Hematopoietic multipotent progenitor cell treated with erythropoietin and hydrocortisone succinate and interleukin-3 and kit ligand, for 15 days (in vitro differentiated cells): ENCODE measurements at places on chromosomes 12 and 14.

GRCh38 chr14:29223947-29224346 is 457.4 kb downstream of the FOXG1 start:
- DNase-seq: no peak

DNA sequence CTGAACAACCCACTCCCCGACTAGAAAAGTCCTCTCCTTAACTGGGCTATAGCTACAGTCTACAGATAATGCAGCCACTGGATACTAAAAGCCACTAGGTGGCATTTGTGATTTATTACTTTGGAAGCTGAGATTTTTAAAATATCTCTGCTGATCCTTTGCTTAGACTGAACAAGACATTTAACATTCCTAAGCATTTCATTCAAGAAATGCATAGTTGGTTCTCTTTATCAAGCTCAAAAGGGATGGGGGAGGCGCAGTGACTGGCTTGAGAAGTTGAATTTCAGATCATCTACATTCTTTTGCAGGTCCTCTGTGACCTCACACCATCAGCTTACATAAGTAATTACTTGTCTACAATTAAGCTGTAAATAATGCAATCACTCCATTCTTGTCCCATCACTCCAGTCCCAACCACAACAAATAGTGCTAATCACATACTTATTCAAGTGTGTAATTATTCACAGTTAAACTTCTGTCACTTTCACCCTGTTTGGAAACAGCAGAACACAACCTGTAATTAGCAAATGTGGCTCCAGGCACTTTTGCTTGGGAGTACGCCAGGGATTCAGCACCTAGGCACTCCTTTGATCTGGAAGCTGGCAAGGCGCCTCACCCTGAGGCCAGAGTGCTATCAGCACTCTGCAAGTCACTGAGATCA is 203.6 kb downstream of the NOVA1 start:
- no peak for DNase-seq

DNA sequence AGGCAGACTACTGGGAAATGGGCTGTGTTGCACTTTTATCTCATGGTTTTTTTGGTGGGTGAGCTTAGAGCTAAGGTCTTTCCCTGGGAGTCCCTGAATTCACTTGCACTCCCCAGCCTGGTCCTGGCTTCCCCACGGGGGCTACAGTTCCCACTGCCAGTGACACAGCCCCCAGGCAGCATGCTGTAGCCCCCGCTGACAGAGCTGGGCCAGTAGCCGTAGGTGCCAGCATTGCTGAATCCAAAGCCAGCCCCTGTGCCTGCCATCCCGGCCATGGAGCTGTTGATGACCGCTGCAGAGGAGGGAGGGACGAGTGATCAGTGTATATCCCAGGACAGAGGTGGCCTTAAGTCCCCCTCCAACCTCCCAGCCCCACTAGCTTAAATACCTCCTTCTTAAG is 6.9 kb upstream of the KRT72 start:
- DNase-seq: no peak

- DNase-seq: no peak
Observed at GRCh38 chr14:101559624-101560533, 1.4 kb upstream of the DIO3 start.

GRCh38 chr14:64645220-64645892 is 58.9 kb upstream of the PLEKHG3 start:
- no peak for DNase-seq

DNA sequence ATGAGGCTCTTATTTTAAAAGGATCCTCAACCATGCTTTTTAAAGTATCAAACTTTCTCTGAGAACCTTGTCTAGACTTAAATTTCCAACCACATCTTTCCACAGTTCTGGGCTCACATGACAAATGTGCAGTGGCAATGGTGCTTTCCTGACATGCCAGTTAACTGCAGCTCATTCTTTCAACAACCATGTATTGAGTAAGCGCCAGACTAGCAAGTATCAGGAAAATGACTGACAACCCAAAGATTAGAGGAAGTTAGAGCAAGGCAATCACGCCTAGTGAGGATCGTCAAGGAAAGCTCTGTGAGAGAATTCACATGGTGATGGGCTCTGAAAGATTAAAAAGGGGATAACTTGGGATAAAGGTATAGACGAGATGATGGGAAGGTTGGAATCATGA is 35.8 kb downstream of the FLVCR2 start:
- DNase-seq: no peak

DNA sequence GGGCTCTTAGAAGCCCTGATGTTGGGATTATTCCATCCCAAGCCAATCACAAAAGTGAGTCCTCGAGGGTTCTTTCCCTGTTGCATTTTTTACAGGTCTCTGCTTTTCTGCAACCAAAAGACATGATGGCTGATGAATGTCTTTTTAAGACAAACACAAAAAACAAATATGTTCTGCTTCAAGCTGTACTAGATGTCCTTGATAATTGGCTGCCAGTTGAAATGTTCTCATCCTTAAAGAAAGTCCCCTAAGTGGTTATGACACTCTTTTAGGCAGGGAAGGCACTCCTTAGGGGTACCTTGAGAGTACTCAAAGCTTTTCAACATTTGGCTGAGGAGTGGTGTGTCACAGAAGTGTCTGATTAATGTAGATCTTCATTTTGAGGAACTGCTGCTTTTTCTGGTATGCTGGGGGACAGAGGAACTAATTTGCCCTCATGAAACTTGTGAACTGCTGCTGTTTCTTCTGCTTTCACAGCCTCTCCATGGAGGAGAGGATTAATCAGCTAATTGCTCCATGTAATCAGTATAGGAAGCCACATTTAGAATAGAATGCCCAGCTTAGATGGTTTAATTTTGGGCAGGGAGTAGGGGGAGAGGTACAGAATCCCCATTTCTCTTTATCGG is 22.8 kb upstream of the IGF1 start:
- no peak for DNase-seq

DNA sequence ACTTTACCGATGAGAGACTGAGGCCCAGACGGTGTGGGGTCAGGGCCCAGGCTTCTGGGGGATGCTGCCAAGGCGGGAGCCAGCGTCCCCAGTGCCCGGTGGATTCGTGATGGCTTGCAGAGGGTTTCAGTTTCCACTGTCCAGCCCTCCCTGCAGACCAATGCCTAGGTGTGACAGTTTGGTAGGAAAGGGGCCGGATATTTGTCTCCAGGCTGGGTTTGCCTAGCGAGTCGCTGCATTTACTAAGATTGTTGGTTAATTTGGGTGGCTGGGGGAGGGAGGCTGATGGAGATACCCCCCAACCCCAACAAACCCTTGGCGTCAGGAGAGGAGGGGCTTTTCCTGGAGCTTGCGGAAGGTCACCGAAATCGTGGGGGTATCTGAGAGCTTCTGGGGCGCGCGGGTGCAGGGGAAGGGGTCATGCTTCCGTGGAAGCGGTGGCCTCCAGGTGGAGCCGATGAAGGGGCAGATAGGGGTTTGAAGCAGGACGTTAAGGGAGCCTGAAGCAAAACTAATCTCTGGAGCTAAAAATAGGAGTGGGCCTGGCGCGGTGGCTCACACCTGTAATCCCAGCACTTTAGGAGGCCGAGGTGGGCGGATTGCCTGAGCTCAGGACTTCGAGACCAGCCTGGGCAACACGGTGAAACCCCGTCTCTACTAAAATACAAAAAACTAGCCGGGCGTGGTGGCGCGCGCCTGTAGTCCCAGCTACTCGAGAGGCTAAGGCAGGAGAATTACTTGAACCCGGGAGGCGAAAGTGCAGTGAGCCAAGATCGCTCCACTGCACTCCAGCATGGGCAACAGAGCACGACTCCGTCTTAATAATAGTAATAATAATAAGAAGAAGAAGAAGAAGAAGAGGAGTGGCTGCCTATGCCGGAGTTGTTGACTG is 1.1 kb upstream of the CDC42BPB start:
- no peak for DNase-seq

DNA sequence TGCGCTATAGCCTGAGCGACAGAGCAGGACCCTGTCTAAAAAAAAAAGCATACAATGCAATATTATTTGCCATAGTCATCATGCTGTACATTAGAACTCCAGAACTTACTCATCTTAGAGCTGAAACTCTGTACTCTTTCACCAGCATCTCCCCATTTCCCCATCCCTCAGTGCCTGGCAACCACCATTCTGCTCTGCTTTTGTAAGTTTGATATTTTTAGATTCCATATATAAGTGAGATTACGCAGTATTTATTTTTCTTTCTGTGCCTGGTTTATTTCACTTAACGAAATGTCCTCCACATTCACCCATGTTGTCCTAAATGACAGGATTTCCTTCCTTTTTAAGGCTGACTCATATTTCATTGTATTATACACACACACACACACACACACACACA is 121.8 kb downstream of the BBS10 start:
- DNase-seq: no peak

GRCh38 chr14:103545915-103546651 is 16.4 kb downstream of the BAG5 start:
- DNase-seq: no peak

- DNase-seq: peak; percentile 92
Observed at GRCh38 chr14:55120571-55121495, 8.2 kb upstream of the LGALS3 start.

DNA sequence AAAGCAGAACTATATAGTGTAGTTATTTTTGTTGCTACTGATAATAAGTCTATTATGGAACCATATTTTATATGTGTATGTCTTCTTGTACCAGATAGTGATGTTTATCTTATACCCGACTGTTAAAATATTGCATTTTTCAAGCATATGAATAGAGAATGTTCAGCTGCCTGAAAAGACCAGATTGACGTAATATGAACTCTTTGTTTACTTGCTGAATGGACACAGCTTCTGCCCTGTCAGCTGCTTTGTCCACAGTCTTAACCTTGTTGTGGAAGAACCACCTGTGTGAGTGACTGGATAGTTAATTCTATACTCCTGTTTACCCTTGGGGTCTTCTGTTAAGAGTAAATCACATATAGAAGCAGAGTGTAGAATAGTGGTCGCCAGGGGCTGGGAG is 109.3 kb downstream of the LGR5 start:
- no peak for DNase-seq

DNA sequence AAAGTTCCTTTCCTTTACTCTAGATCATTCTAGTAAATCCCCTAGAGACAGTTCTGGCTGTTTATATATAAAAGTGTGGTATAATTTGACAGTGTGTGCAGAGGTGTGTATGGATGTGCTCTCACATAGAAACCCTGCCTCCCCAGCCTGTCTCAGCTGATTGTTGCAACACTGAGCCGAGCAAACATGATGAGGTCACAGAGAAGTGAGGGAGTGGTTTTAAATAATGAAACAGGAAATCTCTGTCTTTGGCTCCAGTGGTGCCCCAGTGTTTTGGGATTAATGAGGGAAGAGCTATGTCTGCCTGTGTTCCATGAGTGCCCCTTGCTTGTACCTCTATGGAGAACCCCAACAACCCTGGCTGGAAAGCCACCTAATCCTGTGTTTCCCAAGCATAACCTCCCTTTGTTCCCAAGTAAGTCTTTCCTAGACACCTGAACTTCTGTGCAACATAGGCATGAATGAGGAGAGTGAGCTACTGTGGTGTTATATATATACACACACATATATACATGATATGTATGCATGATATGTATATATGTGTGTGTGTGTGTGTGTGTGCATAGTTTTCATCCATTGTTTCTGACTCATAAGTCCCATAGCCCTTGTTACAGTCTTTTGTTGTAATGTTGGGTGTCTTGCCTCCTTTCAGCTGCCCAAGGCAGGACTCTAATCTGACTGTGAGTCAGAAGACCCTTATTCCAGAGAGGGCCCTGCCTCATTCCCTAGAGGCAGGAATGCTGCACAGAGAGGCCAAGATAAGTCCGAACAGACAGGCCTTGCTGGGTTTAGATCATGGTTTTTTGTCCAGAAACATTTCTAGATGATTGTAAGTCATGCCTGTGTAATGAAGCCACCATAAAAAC is 18.0 kb downstream of the TRAF3 start:
- no peak for DNase-seq

DNA sequence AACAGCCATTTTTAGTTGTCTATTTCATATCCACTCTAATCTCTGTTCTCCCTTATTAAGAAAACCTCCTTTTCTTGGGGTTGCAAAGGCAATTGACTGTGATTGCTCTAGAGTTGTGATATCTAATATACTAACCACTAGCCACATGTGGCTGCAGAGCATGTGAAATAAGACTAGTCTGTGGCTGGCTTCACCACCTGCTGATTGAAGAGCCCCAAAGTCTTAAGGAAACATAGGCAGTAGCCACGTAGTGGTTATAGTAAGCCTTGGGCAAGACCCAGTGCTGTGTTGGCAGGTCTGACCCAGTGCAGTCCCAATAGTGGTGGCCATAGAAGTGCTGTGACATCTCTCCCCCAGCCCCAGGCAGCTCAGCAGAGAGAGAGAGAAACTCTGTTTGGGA is 28.4 kb upstream of the ATP2B1 start:
- no peak for DNase-seq

DNA sequence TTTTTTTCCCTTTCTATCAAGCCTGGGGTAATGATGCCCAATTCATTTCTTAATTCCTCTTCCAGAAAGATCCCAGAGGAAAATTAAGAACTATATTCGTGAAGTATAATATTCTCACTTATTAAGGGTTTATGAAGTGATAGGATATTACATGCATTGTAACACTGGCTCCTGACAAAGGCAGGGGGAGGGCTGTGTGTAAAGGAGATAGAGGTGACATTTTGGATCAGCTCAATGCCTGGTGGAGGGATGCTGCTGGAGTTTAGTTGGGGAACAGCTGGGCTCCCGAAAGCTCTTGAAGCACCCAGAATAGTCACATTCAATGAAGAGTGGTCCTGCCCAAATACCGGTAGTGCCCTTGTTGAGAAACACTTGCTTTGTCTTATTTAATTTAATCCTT is 774 bp downstream of the SERPINA11 start:
- DNase-seq: no peak

GRCh38 chr12:114628199-114628598 is 55.8 kb downstream of the TBX3 start:
- DNase-seq: no peak

DNA sequence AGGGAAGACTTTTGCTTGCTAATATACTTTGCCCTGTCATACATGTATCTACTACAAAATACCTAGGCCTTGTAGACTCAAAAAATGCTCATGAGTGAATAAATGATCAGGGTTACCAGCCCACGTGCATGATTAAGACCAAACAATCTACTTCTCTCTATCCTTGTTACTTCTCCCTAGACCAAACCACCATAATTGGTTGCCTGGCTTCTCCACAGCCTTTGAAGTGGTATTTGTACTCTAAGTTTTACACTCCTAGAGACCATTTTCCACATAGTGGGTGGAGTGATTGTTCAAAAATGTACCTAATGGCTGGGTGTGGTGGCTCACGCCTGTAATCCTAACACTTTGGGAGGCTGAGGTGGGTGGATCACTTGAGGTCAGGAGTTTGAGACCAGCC is 14.1 kb upstream of the RPS6KL1 start:
- DNase-seq: no peak

- DNase-seq: no peak
Observed at GRCh38 chr12:13104409-13104808, 942 bp upstream of the GSG1 start.

DNA sequence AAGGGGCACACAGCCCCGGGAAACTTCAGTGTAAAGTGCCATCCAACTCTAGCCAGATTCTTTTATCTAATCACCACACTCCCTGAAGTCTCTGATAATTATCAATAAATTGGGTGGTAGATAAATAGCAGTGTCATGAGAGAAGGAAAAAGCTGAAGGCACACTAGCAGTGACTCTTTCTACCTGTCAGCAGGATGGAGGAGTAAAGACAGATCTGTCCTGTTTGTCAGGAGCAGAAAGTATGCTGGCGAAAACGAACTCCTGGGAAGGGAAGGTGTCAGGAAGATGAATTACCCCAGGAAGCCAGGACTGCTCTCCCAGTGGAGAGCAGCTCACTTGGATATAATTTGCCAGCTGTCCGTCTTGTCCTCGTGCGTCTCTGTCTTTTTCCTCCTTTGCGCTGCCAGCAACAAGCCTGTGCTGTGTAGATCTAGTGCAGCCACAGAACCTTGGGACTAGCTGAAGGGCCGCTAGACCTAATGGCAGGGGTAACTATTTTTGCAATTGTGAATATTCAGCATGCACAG is 981.9 kb downstream of the DIO2 start:
- DNase-seq: no peak
